ENCODE measurements at places on chromosomes 12 and 14. TPM values are rescaled to one million over a fixed set of nuclear protein-coding genes. Genes with fewer than 3 reads are reported as not detected.
A peak's percentile ranks its signal among the peaks of the same experiment; 100 is the strongest.

Gene GDF3
- not detected for total RNA-seq

DNA sequence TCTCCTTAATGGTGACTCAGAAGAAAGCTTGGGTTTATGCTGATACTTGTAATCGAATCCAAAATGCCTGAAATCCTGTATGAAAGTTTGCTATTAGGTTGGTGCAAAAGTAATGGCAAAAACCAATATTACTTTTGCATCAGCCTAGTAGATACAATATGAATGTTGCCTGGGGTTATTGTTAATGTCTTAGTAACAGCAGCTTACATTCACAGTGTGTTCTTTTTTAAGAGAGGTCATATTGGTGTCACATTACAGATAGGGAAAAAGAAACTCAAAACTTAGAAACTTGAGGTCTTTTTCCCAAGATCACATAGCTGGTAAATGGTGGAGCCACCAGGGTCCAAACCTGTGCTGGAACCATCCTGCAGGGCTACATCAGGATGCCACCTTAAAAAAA lies 25.2 kb downstream of the SRGAP1 start:
- no peak overlapping the region for H3K4me3 ChIP-seq
- no peaks in the 10 kb centered on the region for H3K36me3 ChIP-seq
- H3K4me1 ChIP-seq: no peaks in the 10 kb centered on the region
- DNase-seq: no peak
- H3K27ac ChIP-seq: no peak overlapping the region
- H3K27me3 ChIP-seq: no peaks in the 10 kb centered on the region

DNA sequence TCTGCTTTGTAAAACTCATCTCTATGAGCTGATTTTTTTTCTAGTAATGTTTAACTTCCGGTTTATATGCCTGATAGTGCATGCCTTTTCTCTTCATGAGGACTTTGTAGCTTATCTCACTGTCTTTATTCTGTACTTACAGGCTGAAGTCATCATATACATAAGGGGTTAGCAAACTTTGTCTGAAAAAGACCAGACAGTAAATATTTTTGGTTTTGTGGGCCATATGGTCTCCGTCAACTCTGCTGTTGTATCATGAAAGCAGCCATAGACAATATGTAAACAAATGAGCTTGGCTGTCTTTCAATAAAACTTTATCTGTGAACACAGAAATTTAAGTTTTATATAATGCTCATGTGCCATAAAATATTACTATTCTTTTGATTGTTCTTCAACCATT lies 172.1 kb downstream of the GXYLT1 start:
- H3K4me1 ChIP-seq: no peaks in the 10 kb centered on the region
- H3K27me3 ChIP-seq: no peaks in the 10 kb centered on the region
- H3K36me3 ChIP-seq: no peaks in the 10 kb centered on the region
- H3K4me3 ChIP-seq: no peak overlapping the region
- no peak overlapping the region for H3K27ac ChIP-seq

Gene SDSL
- total RNA-seq: 29.3 TPM

- no peaks in the 10 kb centered on the region for H3K27me3 ChIP-seq
- no peaks in the 10 kb centered on the region for H3K4me1 ChIP-seq
- no peak overlapping the region for H3K4me3 ChIP-seq
- no peak for DNase-seq
Measured at GRCh38 chr14:83757916-83758315, 1772.0 kb upstream of the FLRT2 start.

GRCh38 chr12:57522887-57523705 lies 472 bp downstream of the MBD6 start:
- H3K27ac ChIP-seq: peak overlapping the region; percentile 97
- H3K4me1 ChIP-seq: peaks cover 6% of the 10 kb centered on the region
- DNase-seq: peak; percentile 85
- peak overlapping the region; percentile 80 for H3K4me3 ChIP-seq
- H3K36me3 ChIP-seq: no peaks in the 10 kb centered on the region

DNA sequence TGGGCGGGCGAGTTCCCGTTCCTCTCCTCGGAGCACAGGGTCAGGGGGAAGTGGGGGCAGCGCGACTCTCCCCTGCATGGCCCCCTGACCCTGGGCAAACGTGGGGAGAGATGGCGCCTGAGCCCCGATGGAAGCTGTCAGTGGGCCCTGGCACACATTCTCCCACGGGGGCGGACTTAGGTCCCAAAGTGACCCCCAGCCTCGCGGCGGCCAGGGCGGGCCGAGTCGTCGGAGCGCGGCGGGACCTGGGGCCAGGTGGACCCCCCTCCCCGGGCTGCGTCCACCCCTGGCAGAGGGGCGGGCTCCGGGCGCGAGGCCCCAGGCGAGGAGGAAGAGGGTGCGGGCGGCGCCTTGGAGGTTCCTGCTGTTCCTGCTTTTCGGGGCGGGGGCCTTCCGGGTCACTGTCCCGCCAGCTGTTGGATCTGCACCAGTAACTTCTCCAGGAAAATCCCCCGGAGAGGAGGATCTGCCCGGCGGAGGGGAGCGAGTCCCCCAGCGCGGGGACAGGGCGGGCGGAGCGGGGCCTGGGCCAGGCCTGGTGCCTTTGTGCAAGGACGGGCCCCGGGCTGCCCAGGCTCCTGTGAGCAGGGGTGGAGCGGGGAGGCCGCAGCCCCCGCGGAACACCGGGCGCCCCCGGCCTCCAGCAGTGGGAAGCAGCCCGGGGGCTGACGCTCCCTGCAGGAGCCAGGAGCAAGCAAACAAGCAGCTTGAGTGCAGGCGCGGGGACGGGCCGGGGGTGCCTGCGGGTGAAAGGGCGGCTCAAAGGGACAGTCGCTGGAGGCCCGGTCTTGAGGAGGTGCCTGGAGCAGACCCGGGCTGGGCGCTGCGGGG lies 15.3 kb downstream of the TNFAIP2 start:
- H3K4me1 ChIP-seq: no peaks in the 10 kb centered on the region
- H3K27me3 ChIP-seq: no peaks in the 10 kb centered on the region
- no peak overlapping the region for H3K4me3 ChIP-seq
- H3K36me3 ChIP-seq: no peaks in the 10 kb centered on the region

GRCh38 chr12:8970432-8970831 lies 18.9 kb upstream of the KLRG1 start:
- no peak overlapping the region for H3K4me3 ChIP-seq
- H3K36me3 ChIP-seq: no peaks in the 10 kb centered on the region
- no peaks in the 10 kb centered on the region for H3K4me1 ChIP-seq
- no peak overlapping the region for H3K27ac ChIP-seq
- no peaks in the 10 kb centered on the region for H3K27me3 ChIP-seq
- DNase-seq: no peak

- no peaks in the 10 kb centered on the region for H3K4me1 ChIP-seq
- H3K27me3 ChIP-seq: no peaks in the 10 kb centered on the region
- no peaks in the 10 kb centered on the region for H3K36me3 ChIP-seq
- DNase-seq: no peak
- no peak overlapping the region for H3K4me3 ChIP-seq
Measured at GRCh38 chr12:92753976-92754885, 51.4 kb downstream of the PLEKHG7 start.

Measured in right lobe of liver (tissue), 6 donors.